Esophagus squamous epithelium (tissue), 5 donors: ENCODE measurements at places on chromosomes 13 and 19.

DNA sequence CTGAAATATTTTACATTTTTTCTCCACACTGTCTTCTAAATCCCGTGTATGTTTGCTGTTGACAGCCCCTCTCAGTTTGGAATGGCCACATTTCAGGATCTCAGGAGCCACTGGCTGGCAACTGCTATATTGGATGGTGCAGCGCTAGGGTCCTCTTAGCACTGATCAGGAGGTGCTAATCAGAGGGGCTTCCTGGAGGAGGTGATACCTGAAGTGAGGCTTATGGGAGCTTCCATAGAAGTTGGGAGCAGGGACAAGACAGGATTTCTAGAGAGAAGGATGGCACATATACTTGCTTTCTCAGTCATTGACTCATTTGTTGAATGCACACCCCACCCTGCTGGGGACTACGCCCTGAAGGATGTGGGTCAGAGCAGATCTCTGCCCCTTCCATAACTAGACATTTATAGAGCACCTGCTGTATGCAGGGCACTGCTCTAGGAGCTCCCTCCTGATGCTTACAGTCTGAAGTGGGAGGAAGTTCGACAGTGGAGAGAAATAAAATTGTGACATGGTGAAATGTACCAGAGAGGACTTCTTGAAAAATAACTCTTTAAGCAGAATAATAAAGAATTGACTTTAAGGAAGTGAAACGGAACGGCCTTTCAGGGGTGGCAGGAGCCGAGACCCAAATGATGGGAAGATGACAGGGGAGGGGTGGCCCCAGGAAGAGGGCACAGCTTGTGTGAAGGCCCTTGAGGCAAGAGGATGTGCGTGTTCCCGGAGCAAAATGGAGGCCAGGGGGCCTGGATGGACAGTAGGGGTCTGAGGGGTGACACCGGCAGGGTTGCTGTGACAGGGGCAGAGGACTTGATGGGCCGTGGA, 13.1 kb downstream of the AP2A1 start:
- no peak for DNase-seq

- DNase-seq = no peak
Measured at GRCh38 chr19:44689290-44690130, 9.4 kb upstream of the CEACAM16 start.

- DNase-seq = no peak
Measured at GRCh38 chr19:8158411-8159074, 9.2 kb upstream of the FBN3 start.

DNA sequence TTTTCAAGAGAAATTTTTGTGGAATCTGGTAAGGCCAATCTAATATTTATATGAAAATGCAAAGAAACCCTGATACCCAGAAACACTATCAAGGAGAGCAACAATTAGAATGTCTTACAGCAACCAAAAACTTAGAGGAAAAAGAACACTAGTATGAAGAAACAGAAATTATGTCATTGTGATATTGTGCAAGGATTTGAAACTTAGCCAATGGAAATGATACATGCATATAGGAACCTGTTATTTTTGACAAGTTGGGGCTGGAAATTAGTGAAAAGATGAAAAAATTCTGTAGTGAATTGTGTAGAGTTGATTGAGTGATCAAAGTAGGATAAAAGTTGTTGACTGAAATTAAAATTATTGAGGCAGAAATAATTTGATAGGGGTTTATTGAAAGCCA, 792.6 kb upstream of the SLITRK6 start:
- DNase-seq = no peak

DNA sequence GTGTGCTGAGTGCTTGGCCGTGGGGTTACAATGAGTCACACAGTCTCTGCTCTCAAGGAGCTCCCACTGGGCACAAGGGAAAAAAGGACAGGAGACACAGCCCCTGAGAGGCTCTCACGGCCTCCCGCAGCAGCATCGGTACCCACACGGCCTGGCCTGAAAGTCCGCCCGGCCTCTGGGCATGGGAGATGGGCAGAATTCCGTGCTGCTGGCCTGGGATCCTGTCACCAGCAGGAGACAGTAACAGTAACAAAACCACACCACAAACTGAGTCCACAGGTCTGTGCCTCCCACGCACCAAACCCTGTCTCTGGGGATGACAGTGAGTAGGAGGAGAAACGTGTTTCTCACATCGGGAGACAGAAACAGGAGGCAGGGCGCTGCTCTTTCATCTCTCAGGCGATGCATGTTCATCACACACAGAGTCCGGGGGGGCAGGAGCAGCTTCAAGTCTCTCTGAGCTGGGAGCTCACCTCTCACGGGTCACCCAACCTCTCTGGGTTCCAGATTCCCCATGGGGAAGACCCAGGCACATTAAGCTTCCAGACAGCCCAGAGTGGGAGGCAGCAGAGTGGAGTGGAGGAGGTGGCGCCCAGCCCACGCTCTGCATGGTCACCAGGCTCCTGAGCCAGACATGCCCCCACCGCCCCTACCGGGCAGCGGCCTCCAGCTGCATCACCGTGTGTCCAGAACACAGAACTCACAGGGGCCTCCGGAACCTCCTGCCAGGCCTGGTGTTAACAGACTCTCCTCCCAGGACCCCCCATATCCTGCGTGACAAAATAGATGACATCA, 124.7 kb upstream of the VSTM2B start:
- no peak for DNase-seq

- DNase-seq = peak; percentile 58
Measured at GRCh38 chr13:20174656-20175405, 14.0 kb upstream of the GJA3 start.

- no peak for DNase-seq
Measured at GRCh38 chr13:58583966-58584365, 952.4 kb downstream of the PCDH17 start.

DNA sequence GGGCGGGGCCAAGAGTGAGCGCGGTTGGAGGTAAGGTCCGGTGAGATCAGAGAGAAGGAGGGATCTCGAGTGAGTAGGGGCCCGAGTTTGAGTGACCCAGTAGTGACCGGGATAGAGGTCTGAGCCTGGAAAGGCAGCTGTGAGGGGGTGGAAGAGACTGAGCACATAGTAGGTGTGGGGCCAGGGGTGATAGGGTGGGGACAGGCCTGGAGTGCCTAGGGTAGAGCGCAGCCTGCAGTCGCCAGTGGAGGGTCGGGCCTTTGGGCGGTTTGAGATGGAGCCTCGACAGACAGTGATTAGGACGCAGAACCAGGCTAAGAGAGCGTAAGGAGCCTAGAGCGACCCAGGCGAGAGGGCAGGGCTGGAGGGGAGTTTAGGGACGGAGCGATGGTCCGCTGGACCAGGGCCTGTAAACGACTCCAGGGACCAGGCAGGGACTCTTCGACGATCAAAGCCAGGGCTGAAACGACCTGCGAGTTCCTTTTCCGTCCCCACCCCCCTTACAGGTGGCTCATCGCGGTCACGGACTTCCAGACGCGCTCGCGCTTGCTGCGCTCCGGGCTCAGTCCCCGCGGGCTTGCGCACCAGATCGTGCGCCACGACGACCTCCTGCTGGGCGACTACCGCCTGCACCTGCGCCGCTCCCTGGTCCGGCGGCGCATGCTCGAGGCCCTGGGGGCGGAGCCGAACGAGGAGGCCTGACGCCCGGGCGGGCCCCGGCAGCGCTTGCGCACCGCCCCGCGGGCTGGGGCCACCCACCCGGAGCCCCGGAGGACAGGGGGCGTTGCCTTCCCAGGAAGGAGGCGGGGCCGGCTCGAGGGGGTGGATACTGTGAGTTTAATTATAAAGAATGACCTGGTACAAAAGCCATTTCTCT, 9.4 kb downstream of the C19orf81 start:
- no peak for DNase-seq
